PC-3 (cell line): ENCODE measurements at places on chromosomes 16 and 17. TPM values are rescaled to one million over a fixed set of nuclear protein-coding genes. Genes with fewer than 3 reads are reported as not detected.

WFIKKN2 gene
- total RNA-seq: not detected in 2 replicates

LITAFD gene
- not detected in 2 replicates for total RNA-seq

DNA sequence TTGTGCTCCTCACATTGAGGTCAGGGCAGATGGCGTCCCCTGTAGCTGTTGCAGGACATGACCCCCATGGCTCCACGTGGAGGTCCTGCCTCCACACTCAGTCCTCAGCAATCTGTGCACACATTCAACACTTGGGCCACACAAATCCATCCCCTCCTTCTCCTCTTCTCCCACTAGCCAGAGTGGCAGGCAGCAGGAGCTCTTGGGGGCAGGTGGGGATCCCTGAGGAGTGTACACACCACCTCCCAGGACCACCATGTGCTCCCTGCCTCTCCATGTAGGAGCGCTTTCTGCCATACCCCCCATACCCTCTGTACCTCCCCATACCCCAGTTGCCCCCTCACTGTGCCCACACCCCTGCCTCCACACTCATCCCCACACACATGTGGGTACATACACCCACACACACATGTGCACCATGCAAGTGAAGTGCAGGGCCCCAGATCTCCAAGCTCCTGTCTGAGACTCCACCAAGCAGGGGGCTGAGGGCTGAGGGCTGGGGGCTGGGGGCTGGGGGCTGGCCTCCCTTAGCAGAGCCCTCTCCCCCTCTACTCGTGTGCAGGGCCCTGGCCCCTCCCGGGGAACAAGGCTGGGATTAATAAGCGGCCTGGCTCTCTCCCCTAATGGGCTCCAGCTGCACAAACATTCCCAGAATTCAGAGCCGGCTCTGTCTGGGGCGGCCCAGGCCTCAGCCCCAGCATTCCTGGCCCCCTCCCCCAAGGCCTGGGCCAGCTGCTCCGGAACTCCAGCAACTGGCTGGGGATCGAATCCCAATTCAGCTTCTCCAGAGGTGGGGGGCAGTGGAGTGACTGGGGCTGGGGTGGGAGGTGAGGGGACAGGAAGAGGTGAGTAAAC lies 48.2 kb upstream of the MEIOC start:
- H3K27ac ChIP-seq: no peak overlapping the region
- no peaks in the 10 kb centered on the region for H3K4me1 ChIP-seq

- no peaks in the 10 kb centered on the region for H3K36me3 ChIP-seq
- DNase-seq: peak; percentile 89
- peaks cover 13% of the 10 kb centered on the region for H3K4me1 ChIP-seq
- H3K4me3 ChIP-seq: peak overlapping the region; percentile 62
Measured at GRCh38 chr17:20908313-20909267, 134.2 kb downstream of the USP22 start.

GRCh38 chr17:51391982-51392654 lies 131.8 kb downstream of the UTP18 start:
- no peak overlapping the region for H3K27ac ChIP-seq
- H3K4me3 ChIP-seq: no peak overlapping the region
- H3K36me3 ChIP-seq: no peaks in the 10 kb centered on the region
- DNase-seq: peak; percentile 46
- H3K27me3 ChIP-seq: peaks cover 77% of the 10 kb centered on the region
